Adipocyte (in vitro differentiated cells): ENCODE measurements at places on chromosomes 11 and 22.
A peak's percentile ranks its signal among the peaks of the same experiment; 100 is the strongest.

- DNase-seq: no peak
Measured at GRCh38 chr11:123778511-123778910, 24.2 kb upstream of the OR6X1 start.

GRCh38 chr11:76239483-76240160, 33.3 kb upstream of the WNT11 start:
- no peak for DNase-seq

DNA sequence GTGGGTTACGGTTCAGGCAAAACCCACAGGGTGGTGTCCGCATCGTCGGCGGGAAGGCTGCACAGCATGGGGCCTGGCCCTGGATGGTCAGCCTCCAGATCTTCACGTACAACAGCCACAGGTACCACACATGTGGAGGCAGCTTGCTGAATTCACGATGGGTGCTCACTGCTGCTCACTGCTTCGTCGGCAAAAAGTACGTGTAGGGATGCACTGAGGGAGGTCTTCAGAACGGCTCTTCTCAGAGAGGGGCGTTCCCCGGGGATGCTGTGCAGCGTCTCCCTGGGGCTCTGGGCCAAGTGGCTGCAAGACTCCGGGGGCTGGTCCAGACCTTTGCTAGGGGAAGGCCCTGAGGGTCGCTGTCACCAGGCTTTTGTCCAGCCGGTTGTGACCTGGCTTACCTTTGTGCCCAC, 1.3 kb downstream of the ACR start:
- no peak for DNase-seq

DNA sequence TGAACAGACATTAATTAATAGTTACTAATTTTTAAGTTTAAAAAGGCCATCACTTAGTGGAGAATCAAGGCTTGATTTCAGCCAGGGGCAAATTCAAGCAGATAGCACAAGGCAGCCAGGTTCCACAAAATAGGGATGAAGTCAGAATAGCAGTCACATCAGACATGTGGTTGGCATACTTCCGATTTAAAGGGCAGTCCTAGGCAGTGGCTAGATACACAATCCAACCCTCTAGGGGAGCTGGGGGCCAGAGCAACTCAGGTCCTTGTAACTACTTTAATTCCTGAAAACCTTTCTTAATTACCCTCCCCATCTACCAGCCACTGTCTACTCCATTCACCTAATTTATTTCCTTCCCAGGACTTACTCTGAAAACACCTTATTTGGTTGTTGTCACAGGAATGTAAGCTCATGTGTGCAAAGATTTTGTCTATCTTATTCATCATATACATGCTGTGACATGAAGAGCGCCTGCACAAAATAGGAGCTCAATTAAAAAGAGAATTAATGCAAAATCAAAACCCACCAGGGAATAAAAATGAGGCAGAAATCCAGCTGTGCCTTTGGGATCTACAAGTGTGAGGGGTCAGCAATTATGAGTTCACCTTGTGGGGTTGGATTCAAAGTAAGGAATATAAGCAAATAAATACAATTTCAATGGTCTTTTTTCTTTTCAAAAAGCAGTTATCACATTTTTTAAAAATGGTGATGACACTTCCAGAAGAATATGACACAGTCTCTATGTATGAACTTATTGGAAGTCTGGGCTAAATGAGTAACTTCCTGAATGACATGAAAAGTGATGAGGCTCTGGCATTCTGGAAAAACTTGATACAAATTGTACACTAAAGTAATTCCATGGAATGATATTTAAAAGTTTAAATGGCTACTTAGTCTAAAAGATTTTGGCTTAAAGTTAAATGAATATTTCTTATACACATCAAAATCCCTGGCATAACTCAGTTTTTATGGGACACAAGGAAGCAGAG, 53.8 kb downstream of the COPB1 start:
- DNase-seq: peak; percentile 34

- no peak for DNase-seq
Measured at GRCh38 chr11:46133119-46133518, 11.9 kb upstream of the PHF21A start.

DNA sequence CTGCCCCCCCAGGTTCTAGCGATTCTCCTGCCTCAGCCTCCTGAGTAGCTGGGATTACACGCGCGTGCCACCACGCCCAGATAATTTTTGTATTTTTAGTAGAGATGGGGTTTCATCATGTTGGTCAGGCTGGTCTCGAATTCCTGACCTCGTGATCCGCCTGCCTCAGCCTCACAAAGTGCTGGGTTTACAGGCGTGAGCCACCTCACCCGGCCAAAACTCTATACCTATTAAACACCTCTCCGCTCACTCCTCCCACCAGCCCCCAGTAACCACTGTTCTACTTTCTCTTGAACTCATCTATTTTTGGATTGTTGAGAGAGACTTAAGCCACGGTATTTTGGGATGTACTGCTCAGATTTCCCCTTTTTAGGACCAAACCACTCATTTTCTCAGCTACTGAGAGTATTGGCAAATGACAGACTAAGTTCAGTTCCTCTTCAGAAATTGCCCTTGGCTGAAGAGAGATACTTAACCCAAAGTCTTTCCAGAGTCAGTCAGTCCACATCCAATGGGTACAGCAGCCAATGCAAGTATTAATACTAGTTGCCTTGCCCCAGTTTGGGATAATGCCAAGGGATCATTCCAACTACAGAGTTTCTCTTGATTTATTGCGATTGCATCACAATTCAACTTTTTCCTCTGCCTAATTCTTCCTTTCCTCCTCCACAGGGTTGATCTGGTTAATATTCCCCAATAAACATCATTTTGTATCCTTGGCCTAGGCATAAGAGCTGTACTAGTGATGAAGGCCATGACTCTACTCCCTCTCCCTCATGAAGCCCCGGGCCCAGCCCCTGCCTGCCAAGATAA, 36.8 kb upstream of the CSTF3 start:
- peak; percentile 40 for DNase-seq

GRCh38 chr11:250740-251299, 14.0 kb downstream of the PSMD13 start:
- DNase-seq: peak; percentile 73

- DNase-seq: no peak
Measured at GRCh38 chr11:112780351-112781087, 180.7 kb upstream of the NCAM1 start.

- DNase-seq: no peak
Measured at GRCh38 chr11:12137005-12137690, 26.8 kb downstream of the MICAL2 start.

DNA sequence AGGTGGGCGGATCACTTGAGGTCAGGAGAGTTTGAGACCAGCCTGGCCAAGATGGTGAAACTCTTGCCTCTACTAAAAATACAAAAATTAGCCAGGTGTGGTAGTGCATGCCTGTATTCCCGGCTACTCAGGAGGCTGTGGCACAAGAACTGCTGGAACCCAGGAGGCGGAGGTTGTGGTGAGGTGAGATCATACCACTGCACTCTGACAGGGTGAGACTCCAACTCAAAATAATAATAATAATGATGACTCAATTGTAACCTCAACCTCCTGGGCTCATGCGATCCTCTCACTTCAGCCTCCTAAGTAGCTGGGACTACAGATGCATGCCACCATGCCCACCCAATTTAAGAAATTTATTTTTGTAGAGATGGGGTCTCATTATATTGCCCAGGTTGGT, 15.6 kb upstream of the CHRNA10 start:
- no peak for DNase-seq

DNA sequence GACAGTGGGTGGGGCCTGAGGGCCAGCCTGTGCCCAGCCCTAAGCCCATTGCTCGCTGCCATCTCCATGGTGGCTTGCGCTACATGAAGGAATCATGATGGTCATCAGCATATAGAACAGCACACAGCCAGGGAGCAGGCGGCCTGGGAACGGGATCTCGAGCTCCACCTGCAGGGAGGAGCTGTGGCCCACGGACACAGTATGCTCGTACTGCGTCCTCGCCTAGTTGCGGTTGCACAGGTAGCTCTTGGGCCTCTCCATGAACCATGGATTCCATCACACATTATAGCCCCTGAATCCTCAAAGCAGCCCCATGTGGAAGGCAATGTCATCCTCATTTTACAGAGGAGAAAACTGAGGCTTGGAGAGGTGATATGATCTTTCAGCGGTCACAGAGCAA, 15.1 kb downstream of the SEC14L4 start:
- DNase-seq: no peak

- DNase-seq: peak; percentile 7
Measured at GRCh38 chr11:64710418-64711137, 12.4 kb downstream of the NRXN2 start.

GRCh38 chr11:14414470-14415461, 55.8 kb upstream of the RRAS2 start:
- DNase-seq: no peak

GRCh38 chr11:130063451-130063850, 6.2 kb upstream of the APLP2 start:
- no peak for DNase-seq

DNA sequence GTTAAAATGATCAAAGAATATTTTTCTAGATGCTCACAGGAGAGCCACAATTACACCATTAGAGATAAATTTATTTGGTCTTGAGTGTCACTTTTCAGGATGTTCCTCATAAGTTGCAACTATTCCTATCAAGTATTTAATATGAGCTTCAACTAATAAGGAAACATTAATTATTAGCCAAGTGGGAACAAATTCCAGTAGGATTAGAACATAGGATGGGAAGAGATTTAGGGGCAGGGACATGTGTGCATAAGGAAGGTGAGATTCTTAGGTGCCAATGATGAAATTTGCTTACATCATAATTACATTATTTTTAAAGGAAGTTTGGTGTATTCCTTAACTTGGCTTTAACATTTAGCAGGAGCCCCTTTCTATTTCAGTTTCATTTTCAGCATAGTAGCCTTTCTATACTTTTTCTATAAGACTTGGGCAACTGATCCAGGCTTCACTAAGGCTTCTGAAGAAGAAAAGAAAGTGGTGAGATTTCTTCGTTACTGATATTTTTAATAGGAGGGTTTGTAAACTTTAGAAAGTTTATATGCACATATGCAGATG, 38.8 kb downstream of the CSRP3 start:
- no peak for DNase-seq

GRCh38 chr22:19571995-19572394, 47.8 kb upstream of the CLDN5 start:
- DNase-seq: no peak

- DNase-seq: peak; percentile 15
Measured at GRCh38 chr11:131217313-131218310, 152.8 kb upstream of the NTM start.

- peak; percentile 93 for DNase-seq
Measured at GRCh38 chr11:34174412-34175041, 69.1 kb downstream of the NAT10 start.

DNA sequence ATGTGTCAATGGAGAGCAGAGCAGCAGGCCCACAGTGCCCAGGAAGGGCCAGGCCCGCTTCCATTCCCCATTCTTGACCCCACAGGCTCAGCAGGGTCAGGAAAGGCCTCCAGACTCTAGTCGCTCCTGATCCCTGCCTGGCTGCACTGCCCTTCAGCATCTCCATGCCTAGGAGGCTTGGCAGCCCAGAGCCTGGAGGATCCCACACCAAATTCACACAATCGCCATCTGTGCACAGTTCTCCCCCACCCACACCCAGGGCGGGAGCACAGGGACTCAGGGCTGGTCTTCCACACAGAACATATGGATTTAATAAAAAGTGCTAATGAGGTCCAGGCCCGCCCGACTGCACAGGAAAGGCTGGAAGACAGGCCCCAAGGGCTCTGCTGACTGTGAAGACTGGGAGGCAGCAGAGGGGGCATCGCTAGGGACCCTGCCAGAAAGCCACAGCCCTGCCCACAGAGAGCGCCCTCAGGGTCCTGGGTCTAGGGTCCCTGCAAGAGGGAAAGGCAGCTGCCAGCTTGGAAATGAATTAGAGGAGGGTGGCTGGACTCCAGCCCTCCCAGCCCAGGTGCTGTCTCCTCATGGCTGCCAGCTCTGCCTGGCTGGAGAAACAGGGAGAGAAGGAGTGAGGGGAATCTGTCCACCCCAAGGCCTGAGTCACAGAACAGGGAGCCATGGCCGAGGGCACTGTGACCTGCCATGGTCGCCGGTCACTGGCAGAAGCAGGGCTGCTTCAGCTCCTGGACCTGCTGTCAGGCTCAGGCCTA, 39.7 kb downstream of the DKK3 start:
- DNase-seq: peak; percentile 76

DNA sequence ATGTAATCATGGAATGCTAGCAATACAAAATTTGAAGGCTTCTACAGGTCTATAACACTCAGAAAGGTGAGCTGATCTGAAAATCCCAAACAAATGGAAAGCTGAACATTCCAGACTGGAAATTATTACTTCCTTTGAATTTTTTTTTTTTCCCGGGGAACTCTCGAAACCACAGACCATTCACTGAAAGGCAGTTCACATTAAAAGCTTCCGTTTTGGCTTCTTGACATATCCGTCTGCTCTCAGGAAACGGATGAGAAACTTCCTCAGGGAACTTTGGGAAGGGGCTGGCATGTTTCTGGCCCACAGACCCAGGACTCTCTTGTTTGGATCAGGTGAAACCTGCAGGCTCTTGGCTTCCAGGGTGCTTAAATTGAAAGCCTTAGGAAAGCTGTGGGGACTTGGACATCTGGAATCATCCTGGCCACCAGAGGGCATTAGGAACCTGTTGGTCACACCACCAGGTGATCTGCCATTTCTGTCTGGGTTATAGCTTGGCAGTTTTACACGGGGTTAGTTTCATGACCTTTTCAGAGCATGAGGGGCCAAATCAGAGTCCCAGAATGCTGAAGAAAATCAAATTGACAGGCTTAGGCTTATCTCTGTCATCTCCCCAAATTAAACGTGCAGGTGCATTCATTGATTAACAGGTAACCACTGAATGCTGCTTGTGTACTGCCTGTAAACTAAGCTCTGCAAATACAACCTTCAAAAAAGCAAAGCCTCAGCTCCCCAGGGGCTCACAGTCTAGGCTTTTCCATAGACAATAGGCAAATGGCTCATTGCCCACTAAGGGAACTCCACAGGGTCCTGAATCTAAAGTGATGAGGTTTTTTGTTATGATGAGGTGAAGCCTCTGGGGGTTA, 22.7 kb upstream of the GRAMD1B start:
- DNase-seq: peak; percentile 76

DNA sequence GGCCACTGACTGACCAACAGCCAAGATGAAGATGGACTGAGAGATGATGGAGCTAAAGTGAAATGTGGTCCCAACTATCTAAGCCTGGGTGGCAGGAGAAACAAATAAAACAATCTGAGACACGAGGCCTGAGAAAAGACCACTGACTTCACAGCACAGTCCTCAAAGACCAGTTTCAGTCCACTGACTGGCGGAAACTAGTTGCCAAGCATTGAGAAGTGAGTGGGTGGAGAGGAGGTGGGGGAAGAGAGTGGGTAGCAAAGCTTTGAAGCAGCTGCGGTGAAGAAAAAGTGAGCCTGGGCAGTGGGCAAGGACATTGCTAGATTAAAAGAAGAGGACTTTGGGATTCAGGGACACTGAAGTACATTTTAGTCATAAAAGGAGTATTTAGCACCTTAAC, 1.9 kb downstream of the MS4A1 start:
- DNase-seq: no peak

- no peak for DNase-seq
Measured at GRCh38 chr11:64891215-64891848, 12.9 kb upstream of the EHD1 start.

- DNase-seq: peak; percentile 99
Measured at GRCh38 chr22:40950962-40951794, at the start of gene RBX1. RBX1 (plus strand) TSS chr22:40951378; CDS start chr22:40951399, 21 bp downstream.

GRCh38 chr11:33055375-33055774, 16.0 kb downstream of the TCP11L1 start:
- DNase-seq: no peak

- no peak for DNase-seq
Measured at GRCh38 chr11:117829369-117829725, 4.8 kb upstream of the FXYD2 start.
